ENCODE measurements at places on chromosomes 7 and 10.

DNA sequence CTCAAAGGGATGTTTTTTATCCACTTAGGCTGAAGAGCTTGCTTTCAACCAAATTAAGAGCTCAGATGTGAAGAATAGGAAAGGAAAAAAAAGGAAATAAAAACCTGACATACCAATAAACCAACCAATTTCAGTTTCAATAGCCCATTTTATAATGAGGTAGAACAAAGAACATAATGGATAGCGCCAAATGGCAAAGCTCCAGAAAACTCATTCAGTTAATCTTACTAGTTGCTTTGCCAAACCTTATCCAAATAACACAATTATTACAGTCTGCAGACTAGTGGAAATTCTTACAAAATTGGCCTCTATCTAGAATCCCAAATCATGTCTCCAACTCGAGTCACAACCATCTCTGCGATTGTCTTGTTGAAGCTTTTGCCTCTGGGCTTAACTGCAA lies 337.0 kb downstream of the CRPPA start:
- DNase-seq: peak; percentile 20

DNA sequence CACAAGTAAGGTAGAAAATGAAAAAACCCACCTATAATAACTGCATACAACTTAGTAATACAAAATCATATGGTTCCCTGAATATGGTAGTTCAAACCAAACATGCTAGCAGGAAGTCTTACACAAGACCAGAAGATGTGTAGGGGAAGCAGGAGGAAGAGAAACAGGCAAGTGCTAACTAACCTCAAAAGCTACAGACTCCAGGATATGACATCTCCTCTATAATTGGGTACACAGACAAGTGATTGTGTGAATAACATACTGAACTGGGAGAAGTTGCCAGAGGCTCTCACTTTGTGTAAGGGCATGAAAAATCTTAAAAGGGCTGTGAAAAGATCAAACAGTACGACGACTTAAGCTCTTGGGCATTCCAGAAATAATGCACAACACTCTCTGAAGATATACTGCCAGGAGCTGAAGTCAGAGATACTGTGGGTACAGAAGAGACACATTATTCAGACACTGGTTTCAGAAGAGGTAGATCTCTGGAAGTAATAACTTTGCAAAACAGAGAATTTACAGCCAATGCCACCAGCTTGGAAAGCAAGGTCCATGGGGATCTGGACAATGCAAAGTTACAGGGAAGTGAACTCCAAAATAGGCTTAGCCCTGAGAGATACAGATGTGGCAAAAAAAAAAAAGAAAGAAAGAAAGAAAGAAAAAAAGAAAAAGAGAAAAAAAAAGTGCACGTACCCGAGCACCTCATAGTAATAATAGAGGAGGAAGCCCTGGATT lies 767.2 kb downstream of the TNS3 start:
- DNase-seq: no peak

DNA sequence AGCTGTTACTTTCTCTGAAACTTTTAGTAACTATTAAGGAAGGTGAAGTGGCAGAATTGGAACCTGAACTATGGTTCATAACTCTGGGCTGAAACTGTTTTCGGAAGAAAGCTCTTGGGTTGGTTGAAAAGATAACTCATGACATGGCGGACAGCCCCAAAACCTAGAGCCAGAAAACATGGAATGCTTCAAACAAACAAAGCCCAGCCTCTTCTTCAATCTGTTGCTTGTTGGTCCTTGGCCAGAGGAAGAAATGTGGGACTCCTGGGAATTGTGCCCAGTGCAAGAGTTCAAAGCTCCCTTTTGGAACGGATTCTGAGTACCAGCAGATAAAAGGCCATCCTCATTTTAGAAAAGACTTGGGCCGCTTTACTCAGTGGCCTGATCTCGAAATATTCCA lies 52.9 kb upstream of the CACNB2 start:
- no peak for DNase-seq

DNA sequence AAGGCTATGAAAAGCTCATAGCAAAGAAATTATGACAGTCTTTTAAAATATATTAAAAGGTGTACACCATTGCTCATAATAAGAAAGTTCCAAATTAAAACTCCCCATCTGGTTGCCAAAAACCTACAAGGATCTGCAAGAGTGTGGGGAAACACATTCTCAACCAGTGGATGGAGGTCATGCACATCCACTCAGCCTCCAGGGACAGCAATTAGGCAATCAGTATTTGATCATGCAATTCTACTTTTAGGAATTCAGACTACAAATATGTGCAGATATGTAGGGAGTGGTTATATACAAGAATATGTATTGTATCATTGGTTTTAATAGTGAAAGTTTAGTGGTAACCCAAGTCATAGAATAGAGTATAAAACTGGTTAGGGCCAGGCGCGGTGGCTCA lies 157.8 kb downstream of the FGFR2 start:
- DNase-seq: no peak

DNA sequence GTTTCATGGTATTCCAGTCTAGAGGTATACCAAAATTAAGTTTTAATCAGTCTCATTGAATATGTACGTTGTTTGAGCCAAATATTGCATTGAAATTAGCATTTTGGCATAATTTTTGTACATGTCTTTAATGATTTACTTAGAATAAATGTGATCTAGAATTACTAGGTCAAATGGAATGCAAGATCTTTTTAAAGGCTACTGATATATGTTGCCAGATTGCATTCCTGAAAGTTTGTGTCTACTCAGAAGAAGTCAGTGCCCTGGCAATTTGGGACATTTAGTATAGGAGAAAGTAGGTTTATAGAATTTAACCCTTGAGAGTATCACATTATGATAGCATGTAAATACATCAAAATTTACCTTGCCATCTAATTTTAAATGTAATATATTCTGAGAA lies 32.4 kb downstream of the KMT2E start:
- DNase-seq: no peak

DNA sequence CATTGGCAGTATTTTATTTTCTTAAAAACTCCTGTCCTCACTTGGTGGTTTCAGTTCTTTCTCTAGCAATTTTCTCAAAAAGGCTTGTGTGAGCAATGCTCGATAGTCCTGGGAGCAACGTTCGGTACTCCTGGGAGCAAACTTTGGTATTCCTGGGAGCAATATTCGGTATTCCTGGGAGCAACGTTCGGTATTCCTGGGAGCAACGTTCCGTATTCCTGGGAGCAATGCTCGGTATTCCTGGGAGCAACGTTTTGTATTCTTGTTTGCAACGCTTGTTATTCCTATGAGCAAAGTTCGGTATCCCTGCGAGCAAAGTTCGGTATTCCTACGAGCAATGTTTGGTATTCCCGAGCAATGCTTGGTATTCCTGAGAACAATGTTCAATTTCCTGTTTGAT lies 362.0 kb upstream of the ADARB2 start:
- no peak for DNase-seq

DNA sequence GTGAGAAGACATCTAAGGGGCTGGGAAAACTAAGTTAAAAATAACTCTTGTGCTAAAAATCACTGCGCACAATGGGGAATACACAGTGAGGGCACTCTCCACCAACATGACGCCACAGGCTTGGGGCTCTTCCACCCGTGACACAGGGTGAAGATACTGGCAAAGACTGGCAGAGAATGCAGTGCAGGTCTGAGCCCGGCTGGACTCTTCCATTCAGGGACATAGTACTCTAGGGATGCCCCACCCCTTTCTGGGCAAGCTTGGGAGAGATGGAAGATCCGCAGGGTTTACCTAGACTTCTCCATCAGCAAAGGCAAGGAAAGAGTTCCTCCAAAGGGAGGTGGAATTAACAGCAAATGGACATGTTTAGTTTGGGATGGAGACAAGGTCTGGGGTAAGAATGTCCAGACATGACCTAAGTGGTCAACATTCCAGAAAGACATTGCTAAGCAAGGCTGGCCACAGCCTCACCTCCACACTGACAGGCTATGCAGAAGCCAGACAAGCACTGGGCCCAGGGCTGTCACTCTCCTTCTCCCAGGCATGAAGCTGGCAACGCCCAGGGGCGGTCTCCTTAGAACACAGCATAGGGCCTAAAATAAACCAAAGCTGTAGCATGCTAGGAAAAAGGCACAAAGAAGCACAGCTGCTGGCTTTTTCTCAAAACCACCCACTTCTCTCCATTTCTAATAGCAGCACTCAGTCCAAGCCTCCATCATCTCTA lies 28.1 kb downstream of the XPNPEP1 start:
- no peak for DNase-seq

DNA sequence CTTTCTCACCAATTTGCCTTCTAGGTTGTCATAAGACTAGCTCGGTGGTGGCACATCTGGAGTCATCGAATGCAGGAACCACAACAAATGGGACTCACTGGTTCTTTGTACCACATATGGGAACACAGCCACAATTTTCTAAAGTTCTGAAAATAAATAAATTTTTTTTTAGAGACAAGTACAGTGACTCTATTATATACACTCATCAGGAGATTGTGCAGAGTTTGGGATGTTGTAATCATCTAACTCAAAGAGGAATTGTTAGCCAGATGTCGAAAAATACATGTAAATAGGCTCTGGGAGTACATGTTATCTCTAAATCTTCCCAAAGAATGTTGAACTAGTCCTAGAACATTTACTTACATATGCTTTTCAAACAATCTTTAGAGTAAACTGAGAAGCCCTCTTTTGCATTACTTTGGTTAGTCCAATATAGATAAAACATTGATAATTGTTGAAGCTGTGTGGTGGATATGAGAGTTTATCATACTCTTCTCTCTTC lies 19.6 kb upstream of the SEPTIN7 start:
- DNase-seq: no peak

- DNase-seq: no peak
These were observed 207.6 kb downstream of the MAD1L1 start for GRCh38 chr7:2025188-2025587.

DNA sequence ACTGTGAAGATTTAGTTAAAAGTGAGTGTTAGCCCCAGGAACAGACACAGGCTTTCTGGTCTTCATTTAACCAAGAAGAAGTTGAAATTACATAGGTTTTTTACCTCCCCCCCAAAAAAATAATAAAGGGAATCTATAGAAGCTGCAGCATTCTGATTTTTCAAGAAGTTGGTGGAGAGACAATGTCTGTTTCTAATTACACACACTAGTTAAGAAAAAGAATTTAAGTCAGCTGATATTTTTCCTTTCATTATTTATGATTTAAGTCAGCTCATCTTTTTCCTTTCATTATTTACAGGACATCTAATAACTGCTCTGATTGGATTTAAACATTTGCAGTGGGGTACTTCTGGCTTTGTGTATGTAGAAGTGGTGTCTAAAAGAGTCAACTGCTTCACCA lies 201.4 kb upstream of the NRP1 start:
- DNase-seq: no peak

GRCh38 chr10:75400771-75401568 lies 594 bp downstream of the ZNF503 start:
- no peak for DNase-seq

DNA sequence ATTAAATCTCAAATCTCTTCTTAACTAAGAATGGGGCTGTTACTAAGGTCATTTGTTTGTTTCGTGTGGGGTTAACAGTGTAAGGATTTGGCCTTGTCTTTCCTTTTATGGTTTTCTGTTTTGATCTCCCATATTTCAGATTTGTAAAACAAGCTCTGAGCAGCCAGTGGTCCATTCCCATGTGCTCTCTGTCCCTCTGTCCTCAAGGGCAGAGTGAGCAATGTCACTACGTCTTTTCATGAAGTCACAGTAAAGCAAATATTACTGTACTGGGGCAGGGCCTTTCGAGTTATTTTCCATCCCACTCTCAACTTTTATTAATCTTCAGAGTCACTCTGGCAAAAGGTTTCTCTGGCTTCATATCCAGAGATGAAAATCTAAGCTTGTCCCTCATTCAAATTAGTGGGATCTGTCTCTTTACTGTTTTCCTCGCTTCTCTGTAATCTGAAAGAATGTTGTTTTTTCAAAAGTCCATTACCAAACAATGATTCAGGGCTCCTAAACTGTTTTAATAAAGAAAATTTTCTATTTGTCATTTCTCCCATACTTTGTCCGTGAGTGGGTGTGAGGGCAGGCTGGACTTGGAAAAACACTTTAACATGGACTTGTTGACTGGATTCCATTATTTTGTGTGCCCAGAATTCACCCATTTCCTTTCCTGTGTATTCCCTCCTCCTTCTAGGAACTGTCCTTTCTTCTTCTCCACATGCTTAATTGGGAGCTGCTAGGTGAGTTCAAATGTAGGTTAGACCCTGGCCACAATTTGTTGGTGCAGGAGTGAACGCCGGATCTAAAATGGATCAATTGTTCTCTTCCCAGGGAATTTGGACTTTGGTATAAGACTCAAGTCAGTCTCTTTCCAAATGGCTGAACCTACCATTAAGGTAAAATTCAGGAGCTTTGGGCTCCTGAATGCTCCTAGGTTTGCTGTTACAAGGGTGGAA lies 42.1 kb upstream of the NAMPT start:
- DNase-seq: no peak

GRCh38 chr7:135599471-135599870 lies 41.8 kb downstream of the NUP205 start:
- no peak for DNase-seq

- no peak for DNase-seq
These were observed 90.3 kb downstream of the SRPK2 start for GRCh38 chr7:105298439-105298894.

DNA sequence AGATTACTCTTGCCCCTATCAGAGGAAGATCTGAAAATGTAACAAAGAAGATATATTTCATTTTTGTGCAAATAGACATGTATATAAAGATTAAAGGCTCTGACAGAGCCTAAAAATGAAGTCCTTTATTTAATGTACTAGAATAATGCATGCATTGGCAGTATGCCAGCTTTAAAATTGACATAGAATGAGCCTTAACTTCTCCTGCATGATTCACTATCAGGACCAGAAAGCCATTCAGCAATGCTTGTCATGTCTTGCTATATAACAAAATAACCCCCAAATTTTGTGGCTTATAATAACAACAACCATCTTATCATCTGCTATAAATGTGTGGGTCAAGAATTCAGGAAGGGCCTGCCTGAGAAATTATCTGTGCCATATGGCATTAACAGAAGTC lies 411.9 kb downstream of the GRM8 start:
- no peak for DNase-seq

DNA sequence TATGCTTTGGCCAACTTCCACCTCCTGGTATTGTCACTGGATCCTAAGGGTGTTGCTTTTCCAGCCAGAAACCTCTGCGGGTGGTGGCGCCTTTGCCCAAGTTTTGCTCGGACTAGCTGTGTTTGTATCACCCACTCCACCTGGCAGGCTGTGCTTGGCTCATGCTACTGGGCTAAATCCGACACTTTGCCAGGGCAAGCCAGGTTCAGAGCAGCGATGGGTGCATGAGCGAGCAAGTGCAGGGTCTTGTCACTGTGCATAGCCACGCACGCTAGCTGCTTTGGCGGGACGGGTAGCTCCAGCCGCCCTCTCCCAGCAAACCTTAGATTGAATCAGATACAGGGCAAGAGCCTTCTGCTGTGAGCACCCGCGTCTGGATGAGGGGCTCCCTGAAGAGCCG lies 737.5 kb downstream of the PCDH15 start:
- DNase-seq: no peak

DNA sequence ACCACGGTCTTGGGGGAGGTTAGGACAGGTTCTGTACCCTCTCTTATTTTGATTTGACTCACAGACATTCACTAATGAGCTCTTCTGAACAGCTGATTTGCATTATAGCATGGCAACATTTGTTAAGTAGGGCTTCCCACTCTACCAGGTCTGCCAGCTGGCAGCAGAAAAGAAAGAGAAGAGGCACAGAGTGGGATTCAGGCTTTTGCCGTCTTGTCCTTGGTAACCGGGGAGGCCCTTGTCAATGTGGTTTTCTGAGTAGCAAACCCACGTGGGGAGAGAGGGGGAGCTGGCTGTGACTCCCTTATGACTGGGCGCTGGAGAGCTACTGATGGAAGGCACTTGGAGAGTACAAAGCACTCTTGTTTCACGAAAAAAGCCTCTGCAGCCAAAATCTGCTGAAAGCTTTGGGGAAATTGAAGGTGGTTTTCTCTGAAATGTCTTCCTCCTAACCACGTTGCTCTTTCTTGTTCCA lies 355.3 kb upstream of the GALNT17 start:
- DNase-seq: no peak

All from NCI-H748 treated with DMSO at 0.1 percent for 48 hours (cell line).